ENCODE measurements at places on chromosomes 3 and 15.

- peak; percentile 58 for DNase-seq
These were observed 7.4 kb upstream of the PSMD6 start for GRCh38 chr3:64030741-64031140.

DNA sequence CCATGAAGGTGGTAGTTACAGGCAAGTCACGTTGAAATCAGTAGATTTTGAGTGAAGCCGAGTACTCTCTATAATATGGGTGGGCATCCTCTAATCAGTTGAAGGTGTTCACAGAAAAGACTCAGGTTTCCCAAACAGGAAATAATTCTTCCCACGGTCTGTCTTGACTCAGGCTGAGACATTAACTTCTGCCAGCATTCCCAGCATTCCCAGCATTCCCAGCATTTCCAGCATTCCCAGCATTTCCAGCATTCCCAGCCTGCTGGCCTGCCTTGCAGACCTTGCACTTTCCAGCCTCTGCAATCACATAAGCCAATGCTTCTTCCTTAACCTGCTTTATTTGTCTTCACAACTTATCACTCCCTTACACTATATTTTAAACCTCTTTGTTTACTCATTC lies 542.3 kb upstream of the ROBO2 start:
- DNase-seq = no peak

GRCh38 chr15:41285285-41285684 lies 47.1 kb downstream of the OIP5 start:
- DNase-seq = peak; percentile 8

- peak; percentile 7 for DNase-seq
These were observed 30.2 kb downstream of the ZNF710 start for GRCh38 chr15:90031231-90031791.

- DNase-seq = no peak
These were observed 52.6 kb downstream of the CNTN3 start for GRCh38 chr3:74561881-74562280.

- DNase-seq = peak; percentile 40
These were observed 116.3 kb downstream of the PDZRN3 start for GRCh38 chr3:73508330-73508954.

DNA sequence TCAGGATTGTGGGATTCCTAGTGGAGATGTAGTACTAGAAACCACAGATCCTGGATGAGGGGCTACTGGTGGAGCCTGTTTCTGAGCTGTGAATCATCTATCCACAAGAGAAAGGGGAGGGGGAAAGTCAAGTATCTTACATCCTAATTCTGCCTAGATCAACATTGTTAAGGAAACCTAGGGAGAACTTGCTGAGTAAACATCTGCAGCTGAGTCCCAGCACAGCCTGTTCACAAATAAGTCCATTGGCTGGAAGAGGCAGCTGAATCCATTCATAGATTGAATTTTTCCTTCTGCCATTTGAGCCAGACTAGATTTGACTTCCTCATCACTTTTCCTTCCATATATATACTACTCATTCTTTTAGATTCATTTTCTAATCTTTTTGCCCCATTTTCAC lies 460.5 kb downstream of the TUSC7 start:
- DNase-seq = no peak

DNA sequence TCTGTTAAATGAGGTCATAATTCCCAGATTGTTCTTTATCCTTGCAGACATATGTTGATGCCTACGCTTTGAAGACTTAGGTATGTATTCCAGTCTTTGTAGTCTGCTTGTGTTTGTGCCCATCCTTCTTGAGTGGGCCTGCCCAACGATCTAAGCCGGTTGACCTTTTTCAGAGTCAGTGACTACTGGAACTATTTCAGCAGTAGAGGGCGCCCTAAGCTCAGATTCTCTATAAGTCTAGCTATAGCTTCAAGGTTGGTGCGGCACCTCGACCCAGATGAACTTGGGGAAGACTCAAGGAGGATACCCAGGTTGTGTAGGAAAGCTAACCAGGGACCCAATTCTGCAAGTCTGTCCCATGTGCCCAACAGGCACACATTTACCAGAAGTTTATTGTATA lies 228.8 kb upstream of the PPP2R3A start:
- DNase-seq = no peak

DNA sequence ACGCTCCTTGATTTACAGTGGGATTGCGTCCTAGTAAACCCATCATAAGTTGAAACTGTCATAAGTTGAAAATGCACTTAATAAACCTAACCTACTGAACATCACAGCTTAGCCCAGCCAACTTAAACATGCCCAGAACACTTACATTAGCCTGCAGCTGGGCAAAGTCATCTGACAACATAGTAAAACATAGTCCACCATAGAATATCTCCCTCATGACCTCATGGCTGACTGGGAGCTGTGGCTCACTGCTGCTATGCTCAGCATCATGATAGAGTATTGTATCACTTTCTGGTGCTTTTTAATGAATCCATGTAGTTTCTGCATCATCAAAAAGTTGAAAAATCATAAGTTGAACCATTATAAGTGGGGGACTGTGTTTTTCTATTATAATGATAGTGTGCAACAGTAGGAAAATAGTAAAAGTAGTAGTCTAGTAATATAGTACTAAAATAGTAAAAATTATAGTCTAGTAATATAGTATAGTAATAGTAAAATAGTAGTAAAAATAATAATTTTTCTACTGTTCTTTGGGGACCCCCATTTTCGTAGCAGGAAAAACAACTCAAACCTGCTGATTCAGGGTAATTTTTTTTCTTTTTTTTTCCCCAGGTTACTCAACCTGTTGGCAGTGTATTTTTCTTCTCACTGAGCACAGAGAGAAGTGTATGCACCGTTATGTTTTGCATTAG lies 233.5 kb downstream of the MYRIP start:
- no peak for DNase-seq

DNA sequence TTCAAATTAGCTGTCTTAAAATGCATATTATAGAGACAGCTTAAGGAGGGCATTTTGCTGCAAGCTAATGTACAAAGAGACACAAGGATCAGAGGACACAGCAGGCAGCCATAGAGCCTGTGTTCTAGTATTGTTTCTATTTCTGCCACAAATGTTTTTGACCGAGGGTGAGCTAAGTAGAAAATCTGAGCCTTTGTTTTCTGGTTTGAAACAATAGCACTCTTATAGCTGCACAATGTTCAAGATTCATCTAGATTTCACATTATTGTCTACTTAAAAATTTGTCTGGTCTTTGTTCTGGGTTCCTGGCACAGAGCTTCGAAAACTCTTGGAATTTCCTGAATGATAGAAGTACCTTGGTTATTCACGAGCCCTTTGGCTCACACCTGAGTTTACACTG lies 40.0 kb upstream of the TUSC7 start:
- DNase-seq = no peak

GRCh38 chr15:37097144-37097919 lies 3.0 kb downstream of the MEIS2 start:
- no peak for DNase-seq

DNA sequence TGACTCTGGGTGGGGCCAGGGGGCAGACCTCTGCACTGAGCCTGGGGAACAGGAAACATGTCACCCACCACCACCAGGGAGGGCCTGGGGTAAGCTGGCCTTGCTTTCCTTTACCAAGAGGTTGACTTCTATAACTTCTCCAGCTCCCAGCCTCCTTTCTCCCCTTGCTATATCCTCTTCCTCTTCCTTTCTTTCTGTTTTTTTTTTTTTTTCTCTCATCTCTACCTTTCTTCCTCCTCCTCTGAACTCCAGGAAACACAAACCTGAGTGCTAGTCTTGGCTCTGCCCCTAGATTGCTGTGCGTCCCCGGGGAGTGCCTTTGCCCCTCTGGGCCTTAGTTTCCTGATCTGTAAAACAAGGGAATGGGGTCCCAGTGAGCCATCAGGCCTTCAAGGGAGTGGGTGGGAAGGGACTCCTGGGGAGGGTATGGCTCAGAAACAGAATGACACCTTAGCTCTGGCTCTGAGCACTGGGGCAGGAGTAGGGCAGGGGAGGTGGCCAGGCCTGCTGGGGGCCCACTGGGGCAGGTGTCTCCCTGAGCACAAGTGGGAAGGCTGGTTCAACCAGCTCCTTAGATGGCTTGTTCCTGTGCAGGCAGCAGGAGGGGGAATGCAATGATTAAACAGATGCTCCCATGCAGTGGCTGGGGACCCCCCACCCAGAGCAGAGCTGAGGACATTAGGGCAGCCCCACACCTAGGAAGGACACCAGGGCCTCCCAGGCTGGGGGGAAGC lies 4.3 kb downstream of the SNX33 start:
- no peak for DNase-seq

- DNase-seq = no peak
These were observed 266.7 kb upstream of the ATP10A start for GRCh38 chr15:26129852-26130251.

- DNase-seq = no peak
These were observed 34.4 kb upstream of the PRICKLE2 start for GRCh38 chr3:64259636-64260035.

GRCh38 chr3:174169736-174170135 lies 689.4 kb upstream of the NAALADL2 start:
- DNase-seq = no peak

- DNase-seq = peak; percentile 27
These were observed 3.1 kb downstream of the PARP3 start for GRCh38 chr3:51945031-51945840.

DNA sequence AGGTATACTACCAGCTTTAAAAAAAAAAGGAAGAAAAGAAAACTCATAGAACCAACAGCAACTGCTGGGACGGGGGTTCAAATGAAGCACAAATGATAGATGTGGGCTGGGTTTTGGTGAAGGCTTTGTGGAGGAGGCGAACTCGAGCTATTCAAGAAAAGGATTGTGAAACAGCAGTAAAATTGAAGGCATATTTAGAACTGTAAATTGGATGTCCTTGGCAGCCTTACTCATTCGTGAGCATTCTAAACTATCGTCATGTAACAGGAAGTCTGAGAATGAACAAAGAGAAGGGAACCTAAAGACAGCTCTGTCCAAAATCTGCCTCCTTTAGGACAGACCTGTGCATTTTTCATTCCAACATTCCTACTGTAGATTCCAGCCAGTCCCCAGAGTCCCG lies 97.8 kb downstream of the LARS2 start:
- DNase-seq = no peak

DNA sequence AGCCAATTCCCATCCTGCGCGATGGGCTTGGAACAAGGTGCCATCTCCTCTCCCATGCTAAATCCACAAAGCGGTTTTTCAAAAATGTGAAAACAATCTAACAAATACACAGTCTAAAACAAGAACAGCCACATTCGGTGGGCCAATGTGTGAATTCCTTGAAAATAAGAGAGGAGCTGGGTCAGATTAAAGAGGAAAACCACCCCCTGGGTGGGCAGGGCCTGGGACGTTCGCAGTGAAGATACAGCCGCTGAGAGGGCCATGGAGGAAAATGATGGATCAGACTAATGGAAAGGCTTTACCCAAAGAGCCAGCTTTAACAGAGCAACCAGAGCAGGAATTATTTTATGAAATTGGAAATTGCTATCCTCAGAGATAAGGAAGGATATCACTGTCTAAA lies 27.4 kb downstream of the PRR20G start:
- no peak for DNase-seq

DNA sequence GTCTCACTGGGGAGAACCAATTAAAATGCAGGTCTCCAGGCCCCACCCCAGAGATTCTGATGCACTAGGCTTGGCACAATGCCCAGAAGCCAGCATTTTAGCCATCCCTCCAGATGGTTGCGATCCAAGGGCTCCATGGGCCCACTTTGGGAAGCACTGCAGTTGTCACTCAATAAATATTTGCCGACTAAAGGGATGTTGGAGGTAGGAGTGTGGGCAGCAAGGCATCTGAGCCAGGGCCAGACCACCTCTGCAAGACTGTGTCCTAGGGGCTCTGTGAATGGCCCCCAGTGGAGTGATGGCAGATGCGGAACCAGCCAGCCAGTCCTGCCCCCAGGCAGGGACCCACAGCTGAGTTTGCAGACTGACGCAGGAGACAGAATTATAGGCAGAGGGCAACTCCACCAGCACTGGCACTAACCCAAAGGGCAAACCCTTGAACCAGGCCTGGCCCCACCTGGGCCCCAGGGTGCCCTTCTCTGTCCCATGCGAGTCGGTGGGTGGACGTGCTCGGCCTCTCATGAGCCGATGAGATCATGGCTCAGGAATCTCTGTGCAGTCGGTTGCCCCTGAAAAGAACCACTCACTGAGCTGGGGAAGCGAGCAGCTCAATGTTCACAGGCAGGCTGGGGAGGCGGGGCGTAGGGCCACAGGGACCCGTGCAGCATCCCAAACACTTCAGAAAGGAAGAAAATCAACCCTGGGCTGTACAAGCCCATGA lies 49.7 kb downstream of the SEMA5B start:
- DNase-seq = no peak

GRCh38 chr15:77228828-77229227 lies 157.9 kb upstream of the TSPAN3 start:
- DNase-seq = no peak

DNA sequence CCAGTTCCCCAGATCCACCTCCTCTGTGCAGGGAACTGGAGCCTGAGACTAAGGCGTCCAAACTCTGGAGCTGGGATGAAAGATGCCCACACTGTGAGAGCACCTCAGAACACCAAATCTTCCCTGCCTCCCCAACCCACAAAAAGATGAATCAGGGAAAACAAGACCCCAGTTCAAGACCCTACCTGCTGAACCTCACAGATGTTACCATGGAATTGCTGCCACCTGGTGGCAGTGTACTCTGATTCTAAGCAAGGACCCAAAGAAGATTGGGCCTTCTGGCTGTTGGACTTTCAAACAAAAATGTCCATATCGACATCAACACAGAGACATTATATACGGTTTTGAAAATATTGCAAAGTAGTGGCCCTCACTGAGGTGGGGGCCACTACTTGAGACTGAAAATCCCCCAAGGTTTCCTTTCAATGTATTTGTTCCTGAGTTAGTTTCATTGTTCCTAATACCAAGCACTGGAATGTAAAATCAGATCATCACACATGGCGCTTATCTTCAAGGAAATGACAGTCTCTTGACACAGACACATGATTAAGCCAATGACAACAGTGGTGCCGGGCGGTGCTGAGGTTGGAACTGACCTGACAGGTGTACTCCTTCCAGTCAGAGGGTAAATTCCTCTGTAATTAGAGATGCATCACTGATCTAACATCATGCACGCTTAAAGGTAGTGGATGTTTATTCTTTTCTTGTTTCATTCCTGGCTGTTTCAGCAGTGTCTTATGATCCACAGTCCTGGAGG lies 67.6 kb downstream of the SLC6A11 start:
- DNase-seq = no peak

GRCh38 chr3:160686955-160687535 lies 10.1 kb downstream of the ARL14 start:
- DNase-seq = no peak

- DNase-seq = no peak
These were observed 36.5 kb upstream of the CBLB start for GRCh38 chr3:105905328-105905727.
